ENCODE measurements at places on chromosomes 12 and 14.

DNA sequence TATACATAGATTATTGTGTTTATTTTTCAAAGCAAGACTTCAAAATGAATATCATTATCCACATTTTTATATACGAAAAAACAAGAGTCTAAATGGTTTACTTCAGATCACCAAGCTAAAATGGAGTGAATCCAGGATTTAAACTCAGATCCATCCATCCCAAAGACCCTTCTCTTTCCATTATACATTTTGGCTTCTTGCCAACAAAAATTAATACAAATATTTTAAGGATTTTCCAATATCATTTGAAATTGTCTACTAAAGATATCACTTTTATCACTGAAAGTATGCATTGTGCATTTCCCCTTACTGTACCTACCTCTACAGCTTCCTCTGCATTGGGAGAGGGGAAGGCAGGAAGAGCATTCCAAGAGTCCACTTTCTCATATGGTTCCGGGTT, 541.2 kb downstream of the RPS29 start:
- no peak for DNase-seq

DNA sequence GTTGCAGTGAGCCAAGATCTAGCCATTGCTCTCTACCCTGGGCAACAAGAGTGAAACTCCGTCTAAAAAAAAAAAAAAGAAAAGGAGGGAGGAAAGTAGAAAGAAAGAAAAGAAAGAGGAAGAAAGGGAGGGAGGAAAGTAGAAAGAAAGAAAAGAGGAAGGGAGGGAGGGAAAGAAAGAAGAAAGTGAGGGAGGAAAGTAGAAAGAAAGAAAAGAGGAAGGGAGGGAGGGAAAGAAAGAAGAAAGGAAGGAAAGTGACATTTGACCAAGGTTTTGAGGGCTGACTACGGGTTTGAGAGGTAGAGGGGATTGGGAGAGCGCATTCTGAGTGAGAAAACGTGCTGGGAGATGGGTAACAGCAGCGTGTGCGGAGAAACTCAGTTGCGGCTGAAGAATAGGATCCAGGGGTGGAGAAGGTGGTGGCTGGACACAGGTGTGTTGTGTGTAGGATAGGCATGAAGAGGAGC, 521 bp upstream of the PAPLN start:
- no peak for DNase-seq

DNA sequence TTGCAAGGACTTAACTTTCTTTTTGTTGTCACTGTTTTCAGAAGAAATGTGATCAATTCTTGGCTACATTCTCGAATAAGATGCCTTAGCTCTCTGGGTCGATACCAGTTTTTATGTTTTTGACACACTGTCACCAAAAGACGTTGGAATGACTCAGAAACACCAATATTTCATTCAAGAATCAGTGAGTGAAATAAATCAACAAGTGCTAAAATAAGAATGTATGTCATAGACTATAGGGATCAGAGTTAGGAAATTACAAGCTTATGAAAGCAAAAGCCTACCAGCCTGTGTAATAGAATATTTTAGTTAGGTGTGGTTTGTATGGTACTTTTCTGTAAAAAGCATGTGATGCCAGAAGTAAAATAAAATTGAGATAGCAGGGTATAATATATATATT, 17.8 kb downstream of the PPHLN1 start:
- DNase-seq, result no peak

- no peak for DNase-seq
Measured at GRCh38 chr12:53224061-53224896, 7.7 kb downstream of the RARG start.

GRCh38 chr12:100579844-100580243, 6.4 kb downstream of the GAS2L3 start:
- DNase-seq, result no peak

DNA sequence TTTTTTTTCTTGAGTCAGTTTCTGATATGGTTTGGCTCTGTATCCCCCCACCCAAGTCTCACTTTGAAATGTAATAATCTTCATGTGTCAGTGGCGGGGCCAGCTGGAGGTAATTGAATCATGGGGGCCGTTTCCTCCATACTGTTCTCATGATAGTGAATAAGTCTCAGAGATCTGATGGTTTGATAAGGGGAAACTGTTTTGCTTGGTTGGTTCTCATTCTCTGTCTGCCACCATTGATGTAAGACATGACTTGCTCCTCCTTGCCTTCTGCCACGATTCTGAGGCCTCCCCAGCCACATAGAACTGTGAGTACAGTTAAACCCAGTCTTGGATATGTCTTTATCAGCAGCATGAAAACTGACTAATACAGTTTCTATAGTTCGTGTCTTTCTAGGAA, 42.9 kb downstream of the WNK1 start:
- peak; percentile 44 for DNase-seq

GRCh38 chr12:44063671-44064070, 227.8 kb downstream of the TMEM117 start:
- no peak for DNase-seq

DNA sequence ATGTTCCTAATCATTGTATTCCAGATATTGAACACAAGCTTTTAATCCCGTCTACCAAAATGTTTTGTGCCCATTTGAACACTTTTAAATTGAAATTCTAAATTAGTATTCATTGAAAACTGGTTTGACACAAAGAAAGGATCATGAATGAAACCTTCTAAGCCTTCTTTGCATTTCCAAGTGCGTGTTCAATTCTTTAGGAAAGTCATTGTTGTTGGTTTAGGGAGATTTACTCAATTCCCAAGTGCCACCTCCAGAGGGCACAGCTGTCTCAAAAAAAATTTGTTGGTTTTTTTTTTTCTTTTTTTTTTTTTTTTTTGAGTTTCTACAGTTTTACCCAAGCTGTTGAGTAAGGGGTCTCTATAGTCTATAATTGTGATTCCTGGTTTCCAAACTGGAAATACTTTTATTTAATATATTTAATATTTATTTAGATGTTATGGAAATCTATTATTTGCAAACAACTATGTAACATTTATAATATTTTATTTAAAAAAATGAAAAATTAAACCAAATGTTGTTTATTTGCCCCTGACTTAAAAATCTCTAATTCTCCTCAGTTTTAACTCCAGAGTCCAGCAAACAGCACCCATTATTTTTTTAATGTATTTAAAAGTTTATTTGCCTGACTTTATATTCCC, 79.9 kb downstream of the NEDD1 start:
- no peak for DNase-seq

GRCh38 chr14:71684323-71684722, 247.9 kb upstream of the RGS6 start:
- no peak for DNase-seq

DNA sequence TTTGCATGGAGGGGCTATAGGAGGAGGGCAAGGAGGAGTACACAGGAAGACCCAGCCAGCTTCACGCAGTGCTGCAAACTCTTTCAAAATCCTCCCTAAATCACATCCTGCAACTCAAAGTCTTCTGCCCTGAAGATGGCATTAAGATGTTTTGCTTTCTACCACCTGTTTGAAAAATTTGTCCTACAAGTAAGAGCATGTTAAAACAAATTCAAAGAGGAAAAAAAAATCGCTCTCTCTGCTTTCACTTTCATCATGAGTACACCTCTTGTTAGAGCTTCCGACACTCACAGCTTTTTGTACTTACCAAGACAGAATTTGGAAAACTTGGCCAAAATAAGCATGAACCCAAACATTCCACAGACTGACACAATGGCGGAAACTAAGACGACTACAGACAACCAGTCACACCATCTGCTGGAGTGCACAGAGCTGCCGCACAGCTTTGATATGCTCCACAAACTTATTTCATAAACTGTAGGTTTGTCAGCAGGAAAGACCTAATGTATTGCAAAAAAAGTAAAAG, 21.3 kb downstream of the GCH1 start:
- no peak for DNase-seq

GRCh38 chr14:91332986-91333649, 84.5 kb downstream of the CCDC88C start:
- no peak for DNase-seq

- no peak for DNase-seq
Measured at GRCh38 chr14:36075203-36075602, 101.3 kb downstream of the PTCSC3 start.

GRCh38 chr12:2287589-2287988, 234.8 kb downstream of the CACNA1C start:
- no peak for DNase-seq

GRCh38 chr12:111024205-111024801, 103.9 kb upstream of the MYL2 start:
- peak; percentile 36 for DNase-seq

GRCh38 chr12:14776236-14776961, 26.9 kb downstream of the WBP11 start:
- DNase-seq, result no peak

DNA sequence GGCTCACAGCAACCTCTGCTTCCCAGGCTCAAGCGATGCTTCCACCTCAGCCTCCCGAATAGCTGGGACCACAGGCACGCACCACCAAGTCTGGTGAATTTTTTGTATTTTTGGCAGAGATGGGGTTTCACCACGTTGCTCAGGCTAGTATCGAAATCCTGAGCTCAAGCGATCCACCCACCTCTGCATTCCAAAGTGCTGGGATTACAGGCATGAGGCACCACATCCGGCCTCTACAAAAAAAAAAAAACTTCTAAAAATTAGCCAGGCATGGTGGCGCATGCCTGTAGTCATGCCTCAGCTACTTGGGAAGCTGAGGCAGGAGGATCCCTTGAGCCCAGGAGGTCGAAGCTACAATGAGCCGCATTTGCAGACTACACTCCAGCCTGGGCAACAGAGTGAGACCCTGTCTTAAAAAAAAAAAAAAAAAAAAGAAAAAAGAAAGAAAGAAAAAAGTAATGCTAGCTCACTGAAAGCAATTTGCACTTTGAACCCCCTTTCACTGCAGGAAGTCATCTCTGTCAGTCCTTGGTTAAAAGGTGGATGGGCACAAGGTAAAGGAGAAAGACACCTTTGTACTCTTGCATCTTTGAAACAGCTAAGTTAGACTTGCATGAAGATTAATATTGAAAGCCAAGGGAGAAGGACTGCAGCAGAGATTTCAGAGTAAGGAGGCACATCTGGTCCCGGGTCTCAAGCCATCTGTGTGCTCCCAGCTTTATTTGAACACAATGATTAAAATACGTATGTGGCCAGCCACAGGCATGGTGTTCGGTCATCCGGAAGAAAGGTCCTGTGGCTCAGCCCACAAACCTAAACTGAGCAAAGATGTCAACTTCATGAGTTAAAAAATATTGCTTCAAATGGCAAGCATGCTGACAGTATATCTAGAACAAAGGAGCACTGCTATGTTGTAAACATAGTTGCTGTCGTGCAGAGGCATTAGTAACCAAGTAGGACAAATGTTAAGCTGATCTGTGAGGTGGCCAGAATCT, 103.8 kb upstream of the HMGA2 start:
- no peak for DNase-seq

DNA sequence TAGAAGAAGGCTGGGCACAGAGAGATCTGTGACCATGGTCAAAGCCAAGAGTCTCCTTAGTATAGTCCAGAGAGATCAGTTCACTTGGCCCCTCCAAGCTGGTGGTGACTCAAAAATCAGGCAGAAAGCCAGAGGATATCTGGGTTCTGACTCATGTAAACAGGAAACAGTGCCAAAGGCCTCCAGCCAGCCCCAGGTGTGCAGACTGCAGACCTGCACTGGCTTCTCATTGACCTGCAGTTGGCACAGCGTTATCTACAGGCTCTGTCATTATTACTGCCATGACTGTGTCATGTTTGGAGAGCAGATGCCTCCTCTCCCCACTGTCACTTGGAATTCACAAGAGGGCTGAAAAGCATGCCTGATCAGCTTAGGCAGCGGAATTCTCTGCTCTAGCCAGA, 295.7 kb upstream of the PRKD1 start:
- DNase-seq, result no peak

DNA sequence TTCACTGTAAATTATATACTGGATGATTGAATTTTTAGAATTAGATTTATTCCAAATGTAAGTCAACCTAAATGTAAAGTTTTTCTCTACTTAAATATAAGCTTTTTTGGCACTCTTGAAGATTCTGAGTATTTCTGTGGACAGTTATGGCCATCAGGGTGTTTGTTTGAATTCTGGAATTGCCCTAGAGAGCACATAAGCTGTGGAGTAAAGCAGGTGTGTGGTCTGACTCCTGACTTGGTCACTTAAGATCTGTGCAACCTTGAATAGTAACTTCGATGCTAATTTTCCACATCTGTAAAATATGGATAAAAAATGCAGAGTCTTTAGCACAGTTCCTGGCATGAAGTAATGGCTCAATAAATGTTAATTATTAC, 64.4 kb downstream of the FUT8 start:
- DNase-seq, result no peak

- DNase-seq, result no peak
Measured at GRCh38 chr12:26271889-26272492, 76.6 kb downstream of the SSPN start.

- DNase-seq, result no peak
Measured at GRCh38 chr14:50303744-50304471, 8.1 kb downstream of the L2HGDH start.

- DNase-seq, result no peak
Measured at GRCh38 chr12:65590318-65590717, 234.0 kb upstream of the HMGA2 start.

DNA sequence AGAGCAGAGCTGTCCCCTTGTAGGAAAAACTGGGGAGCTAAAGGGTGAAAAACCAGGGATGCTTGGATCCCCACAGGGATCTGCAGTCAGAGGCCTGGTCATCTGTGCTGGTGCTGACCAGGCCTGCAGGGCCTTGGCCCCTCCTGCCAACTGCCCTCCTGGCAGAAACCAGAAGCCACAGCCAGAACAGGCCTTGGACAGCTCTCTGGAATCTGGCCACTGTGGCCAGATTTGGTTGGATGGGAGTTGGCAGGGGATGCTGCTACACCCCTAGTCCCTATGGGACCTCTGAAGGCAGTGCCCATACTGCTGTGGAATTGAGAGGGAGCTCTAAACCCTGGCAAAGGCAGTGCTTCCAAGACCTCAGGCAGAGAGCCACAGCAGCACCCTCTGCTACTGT, 9.2 kb upstream of the GPX2 start:
- DNase-seq, result no peak
